OCI-LY7 (cell line): ENCODE measurements at places on chromosomes 1 and 21.

- no peak for DNase-seq
Measured at GRCh38 chr21:44436958-44437357, 18.4 kb upstream of the LRRC3 start.

GRCh38 chr1:178509414-178510007 lies 3.4 kb upstream of the TEX35 start:
- DNase-seq = no peak

- no peak for DNase-seq
Measured at GRCh38 chr1:5681654-5682053, 310.6 kb downstream of the NPHP4 start.

DNA sequence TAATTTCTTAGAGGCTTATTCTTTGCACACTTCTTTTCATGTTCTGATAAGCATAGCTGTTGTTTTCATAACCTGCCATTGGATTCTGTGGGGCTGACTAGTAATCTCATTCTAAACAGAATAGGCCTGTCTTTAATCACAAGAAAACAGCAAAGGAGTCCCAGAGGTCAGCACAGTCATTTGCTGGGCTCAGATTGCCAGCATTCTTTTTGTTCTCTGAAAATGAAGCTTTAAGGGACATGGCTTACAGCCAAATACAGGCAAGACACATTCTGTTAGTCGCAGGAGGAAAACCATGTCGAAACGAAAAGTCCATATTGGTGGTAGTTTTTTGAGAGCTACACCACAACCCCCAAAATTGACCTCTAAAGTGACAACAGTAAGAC lies 75.0 kb downstream of the MRPS6 start:
- no peak for DNase-seq

- DNase-seq = no peak
Measured at GRCh38 chr21:45322960-45323461, 35.3 kb upstream of the POFUT2 start.

DNA sequence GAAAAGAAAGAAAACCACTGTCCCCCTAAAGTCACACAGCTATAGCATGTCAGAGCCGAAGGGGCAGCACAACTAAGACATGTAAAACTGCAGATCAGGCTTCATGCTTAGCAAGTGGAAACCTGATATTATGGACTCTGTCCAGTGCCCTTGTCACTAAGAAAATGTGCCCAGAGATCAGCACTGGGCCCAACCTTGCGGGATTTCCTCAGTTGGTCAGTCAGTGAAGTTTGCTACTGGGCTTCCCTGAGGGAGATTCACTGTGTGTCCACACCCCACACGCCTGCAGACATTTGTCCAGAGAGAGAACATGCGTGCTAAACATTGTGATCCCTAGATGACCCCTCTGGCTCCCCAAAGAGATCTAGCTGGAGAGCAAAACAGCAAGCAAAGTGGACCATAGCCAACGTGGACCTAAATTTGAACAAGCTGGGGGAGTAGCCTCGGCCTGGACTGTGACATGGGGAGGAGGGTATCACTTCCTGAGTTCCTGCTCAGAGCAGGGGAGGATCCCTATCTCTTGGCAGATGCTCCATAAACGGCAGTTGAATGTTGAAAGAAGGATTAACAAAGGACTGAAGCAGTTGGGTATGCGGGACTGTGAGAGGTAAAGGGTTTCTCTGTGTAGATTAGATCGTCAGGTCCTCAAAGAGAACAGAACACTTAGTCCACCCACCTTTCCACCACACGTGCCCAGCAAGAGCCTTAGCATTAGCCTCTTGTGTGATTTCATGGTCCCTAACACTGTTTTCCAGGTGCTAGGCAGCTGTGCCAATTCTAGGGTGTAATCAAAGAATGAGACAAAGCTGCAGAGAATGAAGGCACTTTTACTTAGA lies 53.6 kb downstream of the GLUL start:
- DNase-seq = no peak

DNA sequence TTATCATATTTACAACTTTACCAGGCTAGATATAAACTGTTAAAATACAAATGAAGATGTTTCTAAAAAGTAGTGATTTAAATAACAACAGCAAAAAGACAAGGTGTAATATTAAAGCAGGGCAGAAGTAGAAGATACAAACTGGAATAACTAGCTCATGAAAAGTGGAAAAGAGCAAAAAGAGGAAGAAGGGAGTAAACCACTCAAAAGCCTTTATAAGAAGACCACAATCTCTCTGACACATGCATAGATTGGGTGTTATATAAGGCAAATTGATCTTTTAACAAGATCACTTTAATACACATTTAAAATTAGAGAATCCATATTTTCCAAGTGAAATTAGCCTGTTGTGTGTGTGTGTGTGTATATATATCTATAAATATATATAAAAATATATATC lies 5.0 kb downstream of the DENND1B start:
- peak; percentile 31 for DNase-seq

- no peak for DNase-seq
Measured at GRCh38 chr1:116335850-116336624, 37.0 kb upstream of the ATP1A1 start.
